ENCODE measurements at places on chromosomes 7 and 10.

DNA sequence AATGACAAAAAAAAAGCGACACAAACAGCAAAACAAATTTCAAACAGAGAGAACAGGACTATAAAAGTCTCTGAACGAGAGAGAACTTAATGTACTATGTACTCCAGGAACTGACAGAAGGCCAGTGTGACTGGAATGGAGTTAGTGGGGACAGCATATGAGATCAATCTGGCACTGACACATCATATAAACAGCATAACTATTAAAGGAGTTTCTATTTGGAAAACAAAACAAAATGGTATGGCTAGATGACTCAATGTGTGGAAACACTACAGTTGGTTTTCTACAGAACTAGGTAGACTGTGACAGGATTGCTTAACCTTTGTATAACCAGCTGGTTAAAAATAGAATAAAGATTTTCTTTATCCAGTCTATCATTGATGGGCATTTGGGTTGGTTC is 232.9 kb upstream of the KAT6B start:
- no peak for DNase-seq

- no peak for DNase-seq
Observed at GRCh38 chr10:43131256-43131655, 7.0 kb upstream of the CSGALNACT2 start.

- no peak for DNase-seq
Observed at GRCh38 chr7:114889646-114890285, 32.1 kb upstream of the MDFIC start.

- no peak for DNase-seq
Observed at GRCh38 chr7:6453734-6454133, 6.0 kb upstream of the DAGLB start.

DNA sequence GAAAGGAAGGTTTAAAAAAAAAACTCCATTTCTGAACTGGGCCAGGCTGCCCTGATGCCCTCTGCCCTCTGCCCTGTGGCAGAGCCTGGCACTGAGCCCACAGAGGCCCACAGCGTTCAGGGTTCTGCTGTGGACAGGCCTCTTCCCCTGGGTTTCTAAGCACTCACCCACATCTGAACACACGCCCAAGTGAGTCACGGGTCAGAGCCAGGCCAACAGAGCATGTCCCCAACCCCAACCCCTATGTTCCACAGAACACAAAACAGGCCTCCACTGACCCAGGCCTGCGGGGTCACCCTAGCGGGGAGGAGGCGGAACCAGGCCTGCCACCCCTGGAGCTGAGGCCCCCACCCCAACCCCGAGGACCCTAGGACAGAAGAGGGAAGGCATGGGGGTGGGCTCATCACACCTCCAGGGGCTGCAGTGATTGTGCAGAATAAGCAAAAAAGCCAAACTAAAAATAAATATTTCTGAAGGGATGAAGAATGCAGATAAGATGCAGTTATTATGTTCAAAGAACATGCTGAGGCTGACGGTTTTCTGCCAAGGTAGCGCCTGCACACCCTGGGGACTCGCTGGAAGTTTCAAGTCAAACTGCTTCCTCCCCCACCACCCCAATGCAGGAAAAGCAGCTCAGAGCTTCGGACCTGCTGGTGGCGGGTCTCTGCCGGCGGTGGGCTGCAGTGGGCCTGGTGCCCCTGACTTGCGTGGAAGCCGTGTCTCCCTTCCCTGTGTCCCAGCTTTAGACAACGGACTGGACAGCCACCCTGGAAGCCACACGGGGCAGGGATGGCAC is 5.4 kb downstream of the WDR86 start:
- no peak for DNase-seq

GRCh38 chr10:76463111-76463510 is 1031.7 kb downstream of the LRMDA start:
- no peak for DNase-seq

DNA sequence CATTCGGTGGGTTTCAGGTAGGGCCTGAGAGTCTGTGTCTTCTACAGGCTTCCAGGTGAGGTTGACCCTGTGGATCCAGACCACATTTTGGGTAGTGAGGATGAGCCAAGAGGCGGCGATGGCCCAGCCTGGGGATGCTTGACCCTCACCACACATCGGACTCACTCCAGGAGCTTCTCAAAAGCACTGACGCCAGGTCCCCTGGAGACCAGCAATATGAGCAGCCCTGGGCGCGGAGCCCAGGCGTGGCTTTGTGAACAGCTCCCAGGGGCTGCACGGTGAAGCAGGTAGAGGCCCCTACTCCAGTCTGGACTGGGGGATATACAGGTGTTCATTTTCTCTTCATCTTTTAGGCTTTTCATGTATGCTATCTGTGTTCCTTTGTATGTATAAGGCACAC is 139.7 kb upstream of the PCBD1 start:
- DNase-seq = no peak

- DNase-seq = no peak
Observed at GRCh38 chr7:88344956-88345832, 38.5 kb upstream of the STEAP4 start.

DNA sequence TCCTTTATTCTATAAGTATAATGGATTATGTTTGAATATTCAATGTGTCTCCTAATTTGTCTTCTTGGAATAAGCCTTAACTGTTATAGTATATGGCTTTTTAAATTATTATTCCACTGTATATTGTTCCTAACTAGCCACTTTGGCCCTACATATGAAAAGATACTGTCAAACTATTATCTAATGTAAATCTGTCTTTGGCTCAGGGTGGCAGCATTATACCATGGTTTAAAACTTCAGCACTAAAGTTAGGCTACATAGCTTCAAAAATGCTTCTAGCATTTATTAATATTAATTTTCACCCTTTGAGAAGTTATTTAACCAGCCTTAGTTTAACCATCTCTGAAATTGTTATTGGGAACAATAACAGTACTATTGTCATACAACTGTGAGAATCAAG is 543.1 kb upstream of the MBL2 start:
- DNase-seq = no peak

DNA sequence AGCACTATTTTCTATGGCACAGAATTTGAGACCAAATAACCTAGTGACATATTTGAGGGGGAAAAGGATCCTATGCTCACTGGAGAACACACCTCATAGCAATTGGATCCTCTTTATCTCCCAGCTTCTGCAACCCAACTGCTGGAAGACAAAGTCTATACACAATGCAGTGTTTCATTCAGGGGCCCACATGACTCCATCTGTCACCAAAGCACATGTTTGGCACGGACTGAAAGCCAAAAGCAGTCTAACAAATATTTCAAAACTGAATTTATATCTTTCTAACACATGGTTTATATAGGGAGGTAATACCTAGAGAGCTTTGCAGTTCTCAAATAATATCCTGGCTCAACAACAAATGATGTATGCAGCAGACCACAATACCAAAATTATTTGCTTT is 39.2 kb downstream of the ADAM12 start:
- no peak for DNase-seq

DNA sequence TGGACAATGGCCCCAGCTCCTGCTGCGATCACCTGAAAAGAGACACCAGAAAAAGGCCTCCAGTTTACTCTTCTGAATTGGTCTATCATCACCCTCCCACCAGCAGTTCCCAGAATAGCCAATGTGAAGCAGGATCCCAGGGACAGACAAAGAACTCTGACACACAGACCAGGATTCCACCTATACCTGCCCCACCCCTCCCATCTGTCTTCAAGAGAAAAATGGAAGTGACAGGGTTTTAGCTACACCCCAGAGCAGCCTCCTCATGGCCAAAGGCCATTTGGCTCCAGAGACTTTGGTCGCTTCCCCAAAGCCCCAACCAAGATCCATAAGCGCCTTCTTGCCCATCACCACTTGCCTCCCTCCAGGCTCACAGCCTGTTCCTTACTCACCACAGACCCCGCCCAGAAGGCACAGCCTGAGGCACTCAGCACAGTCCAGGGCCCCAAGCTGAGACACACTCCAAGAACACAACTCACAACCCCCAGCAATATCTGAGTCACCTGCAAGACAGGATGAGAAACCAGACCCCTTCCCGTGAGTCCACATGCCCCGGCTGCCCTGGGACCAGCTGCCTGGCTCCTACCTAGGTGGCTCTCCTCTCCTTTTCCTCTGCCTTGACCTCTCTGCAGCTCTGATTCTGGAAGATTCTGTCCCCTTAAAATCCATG is 6.5 kb downstream of the TMEM176B start:
- DNase-seq = no peak

DNA sequence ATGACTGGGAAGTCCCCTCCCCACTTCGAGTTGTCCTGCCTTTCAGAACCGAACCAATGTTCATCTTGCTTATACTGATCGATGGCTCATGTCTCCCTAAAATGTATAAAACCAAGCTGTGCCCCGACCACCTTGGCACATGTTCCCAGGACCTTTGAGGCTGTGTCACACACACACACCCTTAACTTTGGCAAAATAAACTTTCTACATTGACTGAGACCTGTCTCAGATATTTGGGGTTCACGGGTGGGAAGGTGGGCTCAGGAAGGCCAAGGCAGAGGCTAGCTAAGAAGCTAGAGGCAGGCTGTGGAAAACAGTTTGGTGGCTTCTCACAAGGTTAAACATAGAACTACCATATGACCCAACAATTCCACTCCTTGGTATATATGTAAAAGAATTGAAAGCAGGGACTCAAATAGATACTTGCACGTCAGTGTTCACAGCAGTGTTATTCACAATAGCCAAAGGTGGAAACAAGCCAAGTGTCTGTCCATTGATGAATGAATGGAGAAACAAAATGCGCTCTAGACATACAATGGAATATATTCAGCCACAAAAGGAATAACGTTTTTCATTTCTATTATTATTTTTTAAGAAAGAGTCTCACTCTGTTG is 15.4 kb downstream of the PRF1 start:
- DNase-seq = no peak

DNA sequence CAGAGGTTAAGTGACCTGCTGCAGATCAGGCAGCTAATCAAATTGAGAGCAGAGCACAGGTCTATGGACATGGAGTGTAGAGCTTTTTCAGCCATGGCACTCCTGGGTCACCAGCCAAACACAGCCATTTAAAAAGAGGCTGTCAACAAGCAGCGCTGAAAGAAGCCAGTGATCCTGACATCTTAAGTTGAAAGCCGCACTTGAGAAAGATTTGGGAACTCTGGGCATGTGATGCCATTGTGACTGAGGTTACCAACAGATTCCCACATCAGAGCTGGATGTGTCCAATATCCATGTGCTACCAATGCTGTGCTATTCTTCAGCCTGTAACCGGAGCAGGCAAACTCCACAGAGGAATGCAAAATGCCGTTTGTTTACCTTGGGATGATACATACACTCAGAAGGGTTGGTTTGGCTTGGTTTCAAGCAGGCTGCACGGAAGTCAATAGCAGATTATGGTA is 56.2 kb upstream of the ABLIM1 start:
- DNase-seq = no peak

DNA sequence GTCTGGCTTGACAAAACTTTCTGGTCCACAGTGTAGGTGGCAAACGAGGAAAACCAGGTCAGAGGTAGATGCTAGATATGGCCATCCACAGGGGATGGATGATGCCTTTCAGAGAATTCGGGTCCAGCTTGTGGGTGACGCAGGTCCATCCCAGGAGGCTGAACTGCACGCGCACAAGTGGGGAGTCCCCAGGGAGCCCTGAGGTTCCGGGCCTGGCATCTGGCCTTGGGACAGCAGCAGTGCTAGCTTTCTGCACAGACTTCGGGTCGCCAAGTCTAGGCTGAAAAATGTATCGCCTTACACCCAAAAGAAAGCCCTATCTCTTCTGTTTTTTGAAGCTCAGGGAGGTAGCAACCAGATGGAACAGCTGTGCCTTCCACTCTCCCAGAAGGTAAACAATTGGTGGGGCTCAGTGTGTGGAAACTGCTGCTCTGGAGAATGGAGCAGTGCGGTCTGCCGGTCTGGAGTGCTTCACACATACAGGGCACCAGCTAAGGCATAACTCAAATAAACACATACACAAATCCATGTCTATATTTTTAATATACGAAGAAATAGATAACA is 119.3 kb upstream of the ACBD5 start:
- DNase-seq = no peak

DNA sequence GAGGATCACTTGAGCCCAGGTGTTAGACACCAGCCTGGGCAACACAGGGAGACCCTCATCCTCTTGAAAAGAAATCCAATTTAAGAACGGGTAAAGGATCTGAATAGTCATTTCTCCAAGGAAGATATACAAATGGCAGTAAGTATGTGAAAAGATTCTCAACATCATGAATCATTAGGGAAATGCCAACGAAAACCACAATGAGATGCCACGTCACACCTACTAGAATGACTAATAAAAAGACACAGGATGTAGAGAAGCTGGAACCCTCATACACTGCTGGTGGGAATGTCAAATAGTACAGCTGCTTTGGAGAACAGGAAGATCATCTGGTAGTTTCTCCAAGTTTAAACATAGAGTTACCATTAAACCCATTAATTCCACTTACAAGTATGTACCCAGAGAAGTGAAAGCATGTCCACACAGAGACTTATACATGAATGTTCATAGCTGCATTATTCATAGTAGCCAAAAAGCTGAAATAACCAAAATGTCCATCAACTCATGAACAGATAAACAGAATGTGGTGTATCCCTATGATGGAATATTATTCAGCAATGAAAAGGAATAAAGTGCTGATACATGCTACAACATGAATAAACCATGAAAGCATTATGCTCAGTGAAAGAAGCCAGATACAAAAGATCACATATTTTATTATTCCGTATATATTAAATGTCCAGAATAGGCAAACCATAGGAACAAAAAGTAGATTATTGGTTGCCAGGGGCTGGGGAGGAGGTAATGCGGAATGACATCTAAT is 13.1 kb upstream of the ZMIZ2 start:
- DNase-seq = no peak

DNA sequence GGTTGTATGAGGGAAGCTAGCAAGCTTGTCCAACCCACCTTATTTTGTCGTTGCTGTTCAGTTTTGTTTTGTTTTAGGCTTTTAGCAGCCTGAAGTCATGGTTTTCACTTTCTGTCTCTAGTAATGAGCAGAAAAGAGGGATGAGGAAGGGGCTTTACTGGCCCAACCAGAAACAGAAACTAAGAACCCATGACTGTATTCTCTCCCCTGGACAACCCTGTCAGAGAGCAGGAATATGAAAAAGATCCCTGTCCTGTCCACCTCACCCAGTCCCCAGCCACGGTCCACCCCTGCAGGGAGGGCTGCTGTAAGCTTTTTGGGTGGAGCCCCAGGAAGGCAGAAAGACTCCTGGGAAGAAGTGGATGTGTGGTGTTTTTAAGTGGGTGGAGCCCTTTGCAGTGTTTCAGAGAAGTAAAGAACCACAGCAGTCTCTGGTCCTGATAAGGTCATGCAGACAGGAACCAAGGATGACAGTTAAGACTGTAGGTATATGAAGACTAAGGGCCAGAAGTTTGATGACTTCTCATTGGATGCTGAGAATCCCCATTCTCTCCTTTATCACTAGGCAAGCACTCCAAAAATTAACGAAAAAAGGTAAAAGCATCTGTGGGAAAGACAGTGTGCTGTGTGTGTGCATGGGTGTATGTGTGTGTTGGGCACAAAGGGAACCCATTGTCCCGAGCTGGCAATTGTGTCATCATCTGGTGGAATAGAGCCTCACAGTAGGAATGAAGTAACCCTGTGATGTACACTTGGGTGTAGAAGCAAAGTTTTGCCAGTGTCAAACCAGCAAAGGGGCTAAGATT is 13.8 kb downstream of the MRPL32 start:
- DNase-seq = no peak

All from activated gamma-delta T cell treated with anti-CD3 and anti-CD28 coated beads, Interleukin-2, amount 50 U/mL, for 16 hours (primary cell).